ENCODE measurements at places on chromosomes 3 and 15.

GRCh38 chr3:139121513-139122220 is 77.0 kb upstream of the PRR23C start:
- no peak for DNase-seq

DNA sequence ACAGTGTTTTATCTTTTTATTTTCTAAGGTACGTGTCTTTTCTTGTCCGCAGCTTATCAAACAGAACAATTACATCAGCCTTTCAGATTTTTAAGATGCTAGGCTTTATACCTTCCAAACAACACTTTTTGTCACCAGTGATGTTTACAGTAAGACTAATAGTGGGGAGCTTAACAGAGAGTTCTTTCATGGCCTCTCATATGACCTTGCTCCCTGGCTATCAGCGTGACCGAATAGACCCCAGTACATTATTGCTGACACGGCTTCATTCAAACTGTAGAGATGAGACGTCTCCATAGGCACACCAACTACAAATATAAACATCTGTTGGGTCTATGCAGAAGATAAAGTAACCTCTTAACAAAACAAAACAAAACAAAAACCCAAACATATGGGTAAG is 477.6 kb upstream of the KCNMB2 start:
- no peak for DNase-seq

DNA sequence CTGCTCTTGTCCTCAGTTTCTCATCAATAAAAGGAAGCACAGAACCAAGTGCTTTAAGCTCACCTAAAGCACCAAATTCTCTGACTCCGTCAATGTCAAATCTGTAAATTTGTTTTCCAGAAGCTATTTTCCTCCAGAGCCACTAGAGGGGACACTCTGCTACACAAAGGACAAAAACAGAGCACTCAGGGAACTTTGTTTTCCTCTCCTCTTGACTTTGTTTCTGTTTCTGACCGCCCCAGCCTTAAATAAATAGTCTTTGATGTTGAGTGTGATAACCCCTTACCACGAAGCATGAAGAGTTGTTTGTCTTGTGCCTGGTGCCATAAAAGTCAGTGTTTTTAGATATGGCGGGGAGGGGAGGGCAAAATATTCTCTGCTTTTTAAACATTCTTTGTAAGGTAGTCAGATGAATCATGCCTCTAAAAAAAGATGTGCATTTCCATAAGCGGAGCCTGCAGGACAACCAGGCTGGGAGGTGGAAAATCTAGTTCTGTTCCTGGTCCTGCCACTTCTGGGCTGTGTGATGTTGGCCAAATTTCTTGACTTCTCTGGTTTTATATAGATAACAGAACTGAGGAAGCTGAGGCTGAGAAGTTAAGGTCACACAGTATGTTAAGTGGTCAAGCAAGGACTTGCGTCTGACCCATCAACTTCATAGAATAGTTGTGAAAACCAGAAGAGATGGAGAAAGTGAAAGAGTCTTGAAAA is 7.3 kb upstream of the ZBTB38 start:
- no peak for DNase-seq

DNA sequence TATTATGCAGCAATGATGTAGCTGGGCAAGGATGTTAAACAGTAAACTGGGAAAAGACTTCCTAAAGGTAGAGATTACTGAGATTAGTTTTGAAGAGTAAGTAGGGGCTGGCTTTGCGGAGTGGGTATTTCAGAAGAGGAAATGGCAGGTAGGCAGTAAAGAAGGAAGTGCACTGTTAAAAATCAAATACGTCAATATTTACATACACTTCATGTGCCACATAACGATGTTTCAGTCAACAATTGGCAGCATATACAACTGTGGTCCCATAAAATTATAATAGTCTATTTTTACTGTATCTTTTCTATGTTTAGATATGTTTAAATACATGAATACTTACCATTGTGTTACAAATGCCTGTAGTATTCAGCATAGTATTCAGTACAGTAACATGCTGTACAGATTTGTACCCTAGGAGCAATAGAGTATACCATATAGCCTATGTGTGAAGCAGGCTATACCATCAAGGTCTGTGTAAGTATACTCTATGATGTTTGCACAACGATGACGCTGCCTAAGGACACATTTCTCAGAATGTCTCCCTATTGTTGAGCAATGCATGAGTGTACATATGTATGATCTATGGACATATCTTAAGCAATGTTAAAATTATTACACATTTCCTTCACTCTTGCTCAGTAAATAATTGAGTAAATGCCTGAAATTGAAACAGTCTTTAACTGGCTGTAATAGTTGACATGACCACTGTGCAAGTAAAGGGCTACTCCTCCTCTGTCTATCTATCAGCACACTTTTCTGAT is 196.7 kb downstream of the ISL2 start:
- no peak for DNase-seq

DNA sequence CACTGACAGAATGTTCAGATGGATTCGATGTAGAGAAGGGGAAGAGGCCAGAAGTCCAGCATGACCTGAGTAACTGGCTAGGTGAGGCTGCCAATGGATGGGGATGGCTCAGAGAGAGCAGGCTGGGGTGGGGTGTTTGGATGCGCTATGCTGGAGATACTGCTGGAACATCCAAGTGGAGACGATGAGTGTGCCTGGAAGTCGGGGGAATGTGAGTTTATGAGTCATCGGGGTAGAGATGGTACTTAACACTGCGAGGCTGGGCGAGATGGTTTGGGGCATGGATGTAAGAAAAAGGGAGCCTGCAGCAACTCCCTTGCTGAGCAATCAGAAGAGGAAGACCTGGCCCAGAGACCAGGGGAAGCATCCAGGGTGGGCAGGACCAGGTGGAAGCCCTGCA is 180.7 kb downstream of the SLCO3A1 start:
- DNase-seq: no peak

GRCh38 chr3:58524326-58524888 is 12.6 kb downstream of the ACOX2 start:
- no peak for DNase-seq

- DNase-seq: no peak
Measured at GRCh38 chr3:154584041-154584440, 154.1 kb upstream of the GPR149 start.

DNA sequence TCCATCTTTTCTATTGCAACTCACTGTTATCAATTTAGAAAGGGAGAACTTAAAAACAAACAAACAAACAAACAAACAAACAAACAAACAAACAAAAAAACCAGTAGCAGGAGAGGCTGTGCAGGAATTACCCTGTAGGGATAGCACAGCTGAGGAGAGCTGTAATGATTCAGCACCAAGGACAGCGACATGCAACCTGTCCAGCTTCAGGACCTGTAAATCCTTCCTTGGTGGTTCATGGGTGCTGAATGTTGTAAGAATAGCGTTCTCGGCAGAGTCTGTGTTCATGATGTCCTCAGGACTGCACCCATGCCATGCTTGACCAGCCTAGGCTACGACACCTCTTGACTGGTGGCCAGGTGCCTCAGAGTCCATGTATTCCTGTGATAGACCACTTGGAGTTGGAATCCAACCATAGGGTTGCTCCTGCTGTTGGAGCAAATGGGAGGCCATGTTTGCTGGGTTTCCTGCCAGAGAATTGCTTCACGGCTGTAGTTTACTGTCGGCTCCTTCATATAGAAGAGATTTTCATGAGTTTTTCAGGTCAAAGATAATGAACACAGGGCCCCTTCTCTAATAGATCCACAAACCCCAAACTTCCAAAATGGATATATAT is 65.9 kb downstream of the CACNA2D3 start:
- no peak for DNase-seq

DNA sequence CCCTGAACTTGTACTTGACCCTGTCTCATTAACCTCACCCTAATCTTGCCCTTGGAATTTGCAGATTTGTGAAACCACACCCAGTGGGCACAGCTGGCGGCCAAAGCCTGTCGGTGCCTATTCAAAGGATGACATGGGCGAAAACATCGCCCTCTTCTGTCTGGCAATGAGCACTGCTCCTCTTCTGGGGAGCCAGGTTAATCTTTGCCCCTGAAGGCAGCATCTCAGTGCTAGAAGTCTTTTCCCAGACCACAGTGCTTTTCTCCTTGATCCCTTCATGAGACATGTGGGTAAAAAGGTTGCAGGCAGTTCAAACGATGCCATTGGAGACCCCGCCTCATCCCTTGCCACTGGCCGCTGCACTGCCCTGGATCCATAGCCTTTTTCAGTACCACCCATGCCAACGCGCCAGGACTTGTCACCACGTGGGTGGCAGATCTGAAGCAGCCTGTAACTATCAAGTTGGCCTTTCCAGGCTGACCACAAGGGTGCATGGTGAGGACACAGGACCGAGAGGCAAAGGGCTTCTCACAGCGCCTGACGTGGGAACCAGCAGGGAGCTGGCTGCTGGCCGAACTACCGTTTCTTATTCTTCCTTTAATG is 6.5 kb upstream of the DNASE1L3 start:
- DNase-seq: peak; percentile 59

GRCh38 chr3:97076673-97077072 is 262.3 kb downstream of the EPHA6 start:
- DNase-seq: no peak

DNA sequence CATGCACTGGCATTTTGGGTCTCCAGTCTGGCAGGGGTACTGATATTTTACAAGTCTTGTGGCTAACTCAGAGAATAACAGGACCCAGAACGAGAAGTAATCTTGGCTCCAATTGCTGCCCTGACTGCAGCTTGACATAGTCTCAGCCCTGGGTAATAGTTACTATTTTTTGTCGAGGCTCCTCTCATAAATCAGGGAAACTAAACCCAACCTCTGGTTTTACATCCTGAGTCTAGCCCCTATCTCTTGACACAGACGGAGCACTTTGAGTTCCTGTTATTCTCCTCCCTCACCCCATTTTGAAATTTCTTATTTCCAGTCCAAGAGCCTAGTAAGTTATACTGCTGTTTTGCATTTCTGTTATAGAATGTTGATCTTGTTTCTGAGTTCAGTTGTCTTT is 276.1 kb upstream of the GOLIM4 start:
- DNase-seq: no peak

DNA sequence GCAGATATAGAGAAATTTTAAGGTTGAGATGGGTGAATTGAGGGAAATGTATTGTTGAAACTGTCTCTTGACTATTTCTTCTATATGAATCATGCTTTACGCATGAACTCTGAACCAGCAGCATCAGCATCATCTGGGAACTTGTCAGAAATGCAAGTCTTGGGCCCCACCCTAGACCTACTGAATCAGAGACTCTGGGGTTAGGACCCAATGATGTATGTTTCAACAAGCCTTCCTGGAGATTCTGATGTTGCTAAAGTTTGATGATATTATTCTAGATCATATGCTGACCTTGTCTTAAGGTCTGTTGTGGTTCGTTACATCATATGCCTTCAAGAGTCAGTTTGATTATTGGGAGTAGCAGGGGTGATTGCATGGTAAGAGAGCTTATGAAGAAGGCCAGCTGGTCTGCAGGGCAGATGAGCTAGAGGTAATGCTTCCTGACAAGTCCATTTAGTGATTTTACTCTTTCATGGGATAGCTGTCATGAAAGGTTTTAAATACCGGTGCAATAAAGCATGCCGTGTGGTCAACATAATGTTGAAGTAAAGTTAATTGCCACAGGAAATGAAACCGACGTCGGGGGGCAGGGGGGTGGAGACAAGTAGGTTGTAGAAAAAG is 152.4 kb upstream of the MRPL3 start:
- no peak for DNase-seq

Data from stimulated activated CD4-positive, alpha-beta T cell treated with anti-CD3 and anti-CD28 coated beads, Interleukin-2, amount 100 ng/mL, for 24 hours (primary cell).